Stimulated activated CD4-positive, alpha-beta T cell treated with anti-CD3 and anti-CD28 coated beads, Interleukin-1b, Interleukin-23, amount 100 ng/mL, for 1 hour (primary cell): ENCODE measurements at places on chromosomes 4 and X.

GRCh38 chr4:118059397-118059796, 25.1 kb downstream of the NDST3 start:
- no peak for DNase-seq

- no peak for DNase-seq
Observed at GRCh38 chr4:98890702-98891455, 38.1 kb downstream of the EIF4E start.

GRCh38 chr4:89000844-89001360, 56.1 kb downstream of the FAM13A start:
- DNase-seq: no peak

DNA sequence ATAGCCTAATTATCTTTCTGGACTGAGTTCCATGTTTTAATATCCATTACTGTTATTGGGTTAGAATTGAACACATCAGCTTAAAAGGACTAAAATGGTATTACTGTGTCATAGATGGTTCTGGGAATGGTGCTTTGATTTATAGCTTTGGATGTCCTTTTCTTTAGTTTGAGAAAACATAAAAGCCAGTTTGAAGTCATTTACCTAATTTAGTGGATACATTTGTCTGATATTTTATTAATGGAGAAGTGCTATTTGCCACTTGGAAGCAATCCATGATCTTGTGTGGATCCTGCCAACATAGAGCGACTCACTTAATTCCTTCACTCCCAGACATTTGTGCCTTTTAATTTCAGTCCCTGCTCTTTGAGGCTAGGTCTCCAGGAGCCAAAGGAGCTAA, 212.4 kb upstream of the PACRGL start:
- no peak for DNase-seq

GRCh38 chr4:19831644-19832285, 419.9 kb upstream of the SLIT2 start:
- no peak for DNase-seq

- peak; percentile 2 for DNase-seq
Observed at GRCh38 chrX:149871940-149872339, 9.0 kb upstream of the MAGEA8 start.

GRCh38 chr4:27082776-27083175, 222.1 kb downstream of the STIM2 start:
- DNase-seq: no peak
